ENCODE measurements at places on chromosomes 6 and 20. TPM values are rescaled to one million over a fixed set of nuclear protein-coding genes. Genes with fewer than 3 reads are reported as not detected.
A peak's percentile ranks its signal among the peaks of the same experiment; 100 is the strongest.

Gene CALHM4
- not detected for total RNA-seq

Gene SPEF1
- not detected for total RNA-seq

Gene PRSS35
- 2.4 TPM for total RNA-seq

GRCh38 chr20:46523696-46524328, 10.5 kb upstream of the ZNF334 start:
- DNase-seq, result no peak
- no peak overlapping the region for H3K4me3 ChIP-seq
- H3K27me3 ChIP-seq, result no peaks in the 10 kb centered on the region
- no peak overlapping the region for H3K27ac ChIP-seq
- no peaks in the 10 kb centered on the region for H3K36me3 ChIP-seq
- H3K4me1 ChIP-seq, result no peaks in the 10 kb centered on the region

GRCh38 chr6:99614430-99615186, 8.0 kb downstream of the PRDM13 start:
- DNase-seq, result no peak
- H3K4me1 ChIP-seq, result peaks cover 6% of the 10 kb centered on the region
- no peaks in the 10 kb centered on the region for H3K36me3 ChIP-seq
- H3K27ac ChIP-seq, result no peak overlapping the region
- peaks cover 57% of the 10 kb centered on the region for H3K27me3 ChIP-seq
- peak overlapping the region; percentile 14 for H3K4me3 ChIP-seq

- H3K4me1 ChIP-seq, result no peaks in the 10 kb centered on the region
- H3K4me3 ChIP-seq, result no peak overlapping the region
- H3K27ac ChIP-seq, result no peak overlapping the region
- H3K27me3 ChIP-seq, result no peaks in the 10 kb centered on the region
- DNase-seq, result no peak
- no peaks in the 10 kb centered on the region for H3K36me3 ChIP-seq
Observed at GRCh38 chr6:124723671-124724070, 238.6 kb upstream of the RNF217 start.
